Stimulated activated CD8-positive, alpha-beta memory T cell treated with anti-CD3 and anti-CD28 coated beads, Interleukin-15, amount 100 ng/mL, for 4 hours (primary cell): ENCODE measurements at places on chromosomes 4 and X.
A peak's percentile ranks its signal among the peaks of the same experiment; 100 is the strongest.

DNA sequence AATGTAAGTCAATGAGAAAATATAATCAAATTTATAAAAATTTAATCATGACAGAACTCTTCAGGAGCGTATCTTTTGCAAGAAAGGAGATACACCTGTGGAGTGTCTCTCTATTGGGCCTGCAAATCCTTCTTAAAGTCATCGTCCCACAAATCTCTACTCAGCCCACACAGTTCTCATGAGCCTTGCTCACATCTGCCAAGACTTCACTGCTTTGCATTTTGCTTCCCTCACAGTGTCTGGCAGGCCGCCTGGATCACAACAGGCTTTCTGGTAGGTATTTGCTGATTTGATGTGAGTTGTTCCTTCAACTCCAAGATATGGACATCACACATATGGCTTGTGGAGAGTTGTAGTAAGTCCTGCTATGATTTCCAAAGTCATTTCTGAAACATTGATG is 183.1 kb upstream of the ARX start:
- no peak for DNase-seq

DNA sequence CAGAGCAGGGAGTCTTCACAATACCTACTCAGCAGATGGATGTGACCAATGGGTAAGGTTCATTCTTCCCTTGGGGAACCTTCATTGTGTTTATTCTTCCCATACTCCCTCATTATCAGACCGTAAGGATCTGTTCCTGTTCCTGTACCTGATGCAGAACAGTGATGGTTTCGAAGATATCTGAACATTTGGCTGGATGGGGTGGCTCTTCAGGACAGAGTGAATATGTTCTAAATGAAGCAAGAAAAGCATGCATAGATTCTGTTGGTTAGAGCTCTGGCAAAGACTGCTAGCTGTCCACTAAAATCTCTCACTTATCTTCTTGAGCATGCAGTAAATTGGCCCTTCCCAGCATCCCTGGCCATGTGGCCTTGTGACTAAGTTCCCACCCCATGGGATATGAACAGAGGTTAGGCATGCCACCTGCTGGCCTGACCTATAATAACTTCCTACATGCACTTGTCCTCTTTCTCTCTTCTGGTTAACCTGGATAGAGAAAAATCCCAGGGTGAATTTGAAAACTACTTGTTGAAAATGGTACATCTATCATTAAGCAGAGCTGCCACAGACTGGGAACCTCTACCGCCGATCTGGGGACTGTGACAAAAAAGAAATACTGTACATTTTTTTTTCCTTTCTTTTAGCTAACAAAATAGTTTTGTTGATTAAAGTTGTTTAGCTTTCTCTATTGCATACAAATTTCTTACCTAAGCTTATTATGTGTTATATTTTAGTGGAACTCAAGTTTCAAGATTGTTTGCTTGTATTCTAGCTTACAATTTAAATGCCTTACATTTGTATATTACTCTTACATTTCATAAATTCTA is 60.0 kb upstream of the BANK1 start:
- peak; percentile 18 for DNase-seq

- DNase-seq: no peak
Observed at GRCh38 chrX:3348191-3348590, 1.7 kb upstream of the MXRA5 start.

- no peak for DNase-seq
Observed at GRCh38 chr4:2583092-2583491, 46.6 kb downstream of the FAM193A start.

- DNase-seq: no peak
Observed at GRCh38 chrX:39907964-39908661, 189.6 kb downstream of the BCOR start.
